ENCODE measurements at places on chromosomes 4 and X.

GRCh38 chr4:153464068-153464467 lies 2.1 kb upstream of the TMEM131L start:
- DNase-seq, result peak; percentile 71

DNA sequence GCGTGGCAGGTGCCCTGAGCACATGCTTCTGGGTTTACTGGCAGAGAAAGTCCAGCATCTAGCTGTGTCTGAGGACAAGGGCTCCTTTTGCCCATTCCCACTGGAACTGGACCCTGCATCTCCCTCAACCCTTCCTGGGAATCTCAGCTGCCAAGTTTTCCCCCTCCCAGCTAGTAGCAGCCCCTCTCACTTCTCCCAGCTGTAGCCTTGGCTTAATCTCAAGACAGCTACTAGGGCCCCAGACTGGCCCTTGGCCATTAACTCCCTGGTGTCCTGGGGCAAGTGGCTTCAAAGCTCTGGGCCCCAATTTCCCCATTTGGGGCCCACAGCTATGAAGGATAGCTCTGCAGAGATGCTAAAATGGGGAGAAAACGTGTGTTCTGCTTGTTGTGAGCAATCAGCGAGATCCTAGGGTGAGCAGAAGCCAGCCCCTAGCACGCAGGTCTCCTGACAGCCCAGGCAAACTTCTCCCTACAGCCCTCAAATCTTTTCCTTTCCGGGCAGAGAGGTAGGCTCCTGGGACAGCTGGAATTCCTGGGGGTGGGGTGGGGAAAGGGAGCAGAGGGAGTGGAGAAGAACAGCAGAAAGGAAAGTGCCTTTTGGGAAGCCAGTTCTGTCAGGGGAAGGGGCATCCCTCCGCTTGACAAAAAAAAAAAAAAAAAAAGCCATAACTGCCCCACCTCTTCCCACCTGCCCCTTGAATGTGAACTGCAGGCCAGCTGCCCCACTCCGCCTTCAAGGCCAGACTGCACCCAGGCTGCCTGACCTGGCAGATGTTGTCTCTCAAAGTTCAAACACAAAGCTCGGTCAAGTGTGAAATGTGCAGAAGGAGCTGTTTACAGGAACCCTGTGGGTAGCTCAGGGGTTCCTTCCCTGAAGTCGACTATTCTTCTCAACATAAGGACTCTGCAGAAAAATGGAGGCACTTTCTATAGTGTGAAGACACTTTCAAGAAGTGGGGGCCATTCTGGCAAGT lies 16.6 kb downstream of the FGD1 start:
- no peak for DNase-seq

- no peak for DNase-seq
Observed at GRCh38 chr4:41747230-41748055, 1.1 kb downstream of the PHOX2B start.

- DNase-seq, result no peak
Observed at GRCh38 chr4:1170156-1170975, 2.0 kb downstream of the SPON2 start.

- no peak for DNase-seq
Observed at GRCh38 chr4:42720533-42720932, 63.6 kb upstream of the ATP8A1 start.

- peak; percentile 5 for DNase-seq
Observed at GRCh38 chr4:167421201-167421600, 186.9 kb upstream of the SPOCK3 start.
